ENCODE measurements at places on chromosomes 11 and 22.

- no peak for DNase-seq
Observed at GRCh38 chr22:50138041-50138440, 32.5 kb upstream of the PANX2 start.

- no peak for DNase-seq
Observed at GRCh38 chr22:22888571-22889353, 1.1 kb downstream of the IGLL5 start.

DNA sequence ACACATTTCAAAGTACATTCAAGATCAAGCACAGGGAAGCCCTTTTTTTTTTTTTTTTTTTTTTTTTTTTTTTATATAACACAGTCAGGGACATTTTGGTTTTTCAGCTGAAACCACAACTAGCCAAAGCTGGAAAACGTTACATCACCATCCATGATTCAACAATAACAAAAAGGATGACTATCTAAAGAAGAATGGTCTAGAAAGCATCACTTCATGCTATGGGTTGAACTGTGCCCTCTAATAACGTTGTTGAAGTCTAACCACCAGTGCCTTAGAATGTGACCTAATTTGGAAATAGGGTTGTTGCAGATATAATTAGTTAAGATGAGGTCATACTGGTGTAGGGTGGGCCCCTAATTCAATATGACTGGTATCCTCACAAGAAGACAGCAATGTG is 46.6 kb downstream of the MTMR2 start:
- no peak for DNase-seq

GRCh38 chr11:36376009-36376887 is 80.2 kb downstream of the PRR5L start:
- no peak for DNase-seq

GRCh38 chr22:46025225-46025972 is 48.4 kb upstream of the WNT7B start:
- no peak for DNase-seq

DNA sequence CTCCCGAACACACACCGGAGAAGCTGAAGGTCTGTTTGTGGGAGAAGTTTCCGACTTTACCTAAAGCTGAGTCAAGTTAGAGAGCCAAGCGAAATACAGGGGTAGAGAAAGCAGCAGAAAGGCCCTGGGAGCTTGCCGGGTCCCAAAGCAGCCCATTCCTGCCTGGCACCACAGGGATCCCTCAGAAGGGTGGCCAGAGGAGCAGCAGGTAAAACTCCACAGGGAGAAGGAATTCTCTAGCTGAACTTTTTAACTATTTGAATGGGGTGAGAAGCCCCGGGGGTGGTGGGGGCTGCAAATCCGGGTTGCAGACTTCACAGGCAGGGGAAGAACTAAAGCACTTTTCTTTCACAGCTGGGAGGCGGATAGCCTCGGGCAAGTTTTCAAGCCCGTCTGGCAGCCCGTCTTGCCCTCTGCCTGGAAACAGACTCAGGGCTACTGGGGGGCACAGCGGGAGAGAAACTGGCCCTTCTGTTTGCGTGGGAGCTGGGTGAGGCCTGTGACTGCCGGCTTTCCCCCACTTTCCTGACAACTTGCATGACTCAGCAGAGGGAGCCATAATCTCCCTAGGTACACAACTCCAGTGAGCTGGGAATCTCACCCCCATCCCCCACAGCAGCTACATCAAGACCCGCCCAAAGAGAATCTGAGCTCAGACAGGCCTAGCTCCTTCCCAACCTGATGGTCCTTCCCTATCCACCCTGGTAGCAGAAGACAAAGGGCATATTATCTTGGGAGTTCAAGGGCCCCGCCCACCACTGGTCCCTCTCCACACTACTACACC is 311.0 kb downstream of the SBF2 start:
- no peak for DNase-seq

GRCh38 chr11:79367844-79368243 is 73.0 kb downstream of the TENM4 start:
- no peak for DNase-seq

DNA sequence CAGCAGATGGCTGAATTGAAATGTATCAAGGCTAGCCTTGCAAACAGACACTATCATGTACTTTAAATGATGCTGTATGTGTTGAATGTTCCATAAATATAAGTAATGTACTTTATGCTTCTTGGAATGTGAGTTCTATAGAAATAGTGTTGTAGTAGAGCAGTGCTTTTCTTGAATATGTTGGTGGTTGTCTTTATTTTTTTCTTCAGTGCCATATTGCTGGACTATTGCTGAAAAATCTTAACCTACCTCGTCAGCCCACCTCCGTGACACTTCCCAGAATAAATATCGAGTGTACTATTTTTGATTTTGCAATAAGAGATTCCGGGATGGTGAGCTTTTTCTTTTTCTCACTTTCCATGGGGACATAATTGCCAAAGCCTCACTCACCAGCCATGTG is 153.9 kb downstream of the NAV2 start:
- DNase-seq, result no peak

- DNase-seq, result no peak
Observed at GRCh38 chr11:81005595-81005994, 1564.8 kb upstream of the TENM4 start.

DNA sequence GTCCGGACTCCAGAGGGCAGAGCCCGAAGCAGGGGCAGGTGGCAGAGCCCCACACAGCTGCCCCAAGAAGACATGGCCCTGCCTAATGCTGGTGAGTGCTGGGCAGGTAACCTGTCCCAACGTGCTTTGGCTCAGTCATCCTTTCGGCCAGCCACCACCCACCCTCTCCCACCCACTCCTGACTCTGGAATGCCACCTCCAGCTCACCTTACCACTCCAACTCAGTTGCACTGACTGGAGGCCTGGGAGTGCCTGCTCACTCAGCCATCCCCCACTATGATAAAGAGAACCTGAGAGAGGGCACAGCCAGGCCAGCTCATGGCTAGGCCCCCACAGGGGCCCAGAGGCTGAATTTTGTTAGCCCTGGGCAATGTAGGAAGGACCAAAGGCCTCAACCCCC is 53.8 kb upstream of the MPEG1 start:
- DNase-seq, result no peak

DNA sequence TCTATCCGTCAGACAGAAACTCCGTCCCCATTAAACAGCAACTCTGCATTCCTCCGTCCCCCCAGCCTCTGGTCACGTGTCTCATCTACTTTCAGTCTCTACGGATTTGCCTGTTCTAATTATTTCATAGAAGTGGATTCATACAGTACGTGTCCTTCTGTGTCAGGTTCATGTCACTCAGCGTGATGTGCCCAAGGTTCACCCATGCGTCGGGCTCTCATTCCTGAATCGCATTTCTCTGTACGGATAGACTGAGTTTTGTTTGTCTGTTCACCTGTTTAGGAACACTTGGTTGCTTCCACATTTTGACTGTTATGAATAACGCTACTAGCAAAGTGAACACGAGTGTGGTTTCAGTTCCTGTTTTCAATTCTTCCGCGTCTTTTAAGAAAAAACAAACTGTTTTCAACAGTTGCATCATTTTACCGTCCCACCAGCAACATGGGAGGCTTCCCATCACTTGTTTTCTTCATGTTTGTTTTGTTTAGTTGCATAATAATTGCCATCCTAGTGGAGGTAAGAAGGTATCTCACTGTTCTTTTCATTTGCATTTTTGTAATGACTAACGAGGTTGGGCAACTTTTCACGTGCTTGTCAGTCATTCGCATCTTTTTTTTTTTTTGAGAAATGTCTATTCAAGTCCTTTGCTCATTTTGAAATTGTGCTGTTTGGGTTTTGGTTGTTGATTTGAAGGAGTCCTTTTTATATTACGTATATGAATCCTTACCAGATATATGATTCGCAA is 8.9 kb upstream of the NLRP6 start:
- DNase-seq, result no peak

DNA sequence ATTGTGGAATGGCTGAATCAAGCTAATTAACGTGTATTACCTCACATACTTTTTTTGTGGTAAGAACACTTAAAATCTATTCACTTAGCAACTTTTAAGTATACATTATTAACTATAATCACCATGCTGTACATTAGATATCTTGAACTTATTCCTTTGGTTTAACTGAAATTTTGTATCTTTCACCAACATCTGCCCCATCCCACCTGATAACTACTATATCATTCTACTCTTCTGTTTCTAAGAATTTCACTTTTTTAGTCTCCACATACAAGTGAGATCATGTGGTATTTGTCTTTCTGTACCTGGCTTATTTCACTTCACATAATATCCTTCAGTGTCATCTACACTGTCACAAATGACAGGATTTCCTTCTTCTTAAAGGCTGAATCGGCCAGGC is 17.1 kb upstream of the VWA5A start:
- no peak for DNase-seq

GRCh38 chr11:95495706-95496105 is 264.7 kb upstream of the SESN3 start:
- DNase-seq, result no peak

DNA sequence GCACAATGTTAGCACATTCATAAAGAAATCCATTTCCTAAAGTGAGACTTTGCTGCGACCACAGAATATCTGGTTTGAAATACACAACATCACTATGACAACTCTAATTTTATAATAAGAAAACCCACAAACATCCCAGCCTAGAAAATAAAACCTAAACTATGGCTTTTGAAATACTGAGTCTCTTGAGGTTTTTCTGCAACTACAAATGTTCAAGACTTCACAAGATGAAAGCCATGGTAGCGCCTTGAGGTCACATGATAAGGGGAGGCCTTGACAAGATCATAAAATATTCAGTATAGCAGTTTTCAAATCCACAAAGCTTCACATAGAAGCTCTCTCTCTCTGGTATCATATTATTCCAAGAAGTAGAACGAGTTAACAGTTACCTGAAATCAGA is 126.8 kb downstream of the MPPED2 start:
- DNase-seq, result no peak

DNA sequence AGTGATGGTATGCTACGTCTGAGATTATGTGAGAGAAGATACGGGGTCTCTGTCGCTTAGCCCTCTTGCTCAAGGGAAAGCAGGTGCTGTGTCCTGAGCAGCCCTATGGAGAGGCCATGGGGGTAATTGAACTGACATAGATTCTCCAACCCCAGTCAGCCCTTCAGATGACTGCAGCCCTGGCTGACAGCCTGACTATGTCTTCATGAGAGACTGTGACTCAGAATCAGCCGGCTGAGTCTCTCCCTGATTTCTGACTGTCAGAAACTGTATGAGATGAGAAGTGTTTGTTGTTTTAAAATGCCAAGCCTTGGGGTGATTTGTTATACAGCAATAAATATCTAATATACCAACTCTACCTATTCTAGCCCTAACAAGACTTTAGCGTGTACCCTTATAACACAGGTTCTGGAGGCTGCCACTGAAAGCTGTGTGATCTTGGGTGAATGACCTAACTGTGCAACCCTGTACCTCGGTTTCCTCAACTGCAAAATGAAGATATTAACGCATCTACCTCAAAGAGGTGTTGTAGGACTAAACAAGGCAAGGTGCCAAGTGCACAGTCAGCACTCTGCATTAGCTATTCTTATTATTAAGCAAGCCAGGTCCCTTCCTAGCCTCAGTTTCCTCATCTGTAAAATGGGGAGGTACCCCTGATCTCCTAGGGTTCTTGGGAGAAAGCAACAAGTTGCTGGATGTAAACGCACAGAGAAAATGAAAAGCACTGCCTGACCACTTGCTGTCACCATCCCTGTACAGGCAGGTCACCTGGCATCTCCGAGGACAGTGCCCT is 24.9 kb downstream of the SLC43A1 start:
- DNase-seq, result no peak

DNA sequence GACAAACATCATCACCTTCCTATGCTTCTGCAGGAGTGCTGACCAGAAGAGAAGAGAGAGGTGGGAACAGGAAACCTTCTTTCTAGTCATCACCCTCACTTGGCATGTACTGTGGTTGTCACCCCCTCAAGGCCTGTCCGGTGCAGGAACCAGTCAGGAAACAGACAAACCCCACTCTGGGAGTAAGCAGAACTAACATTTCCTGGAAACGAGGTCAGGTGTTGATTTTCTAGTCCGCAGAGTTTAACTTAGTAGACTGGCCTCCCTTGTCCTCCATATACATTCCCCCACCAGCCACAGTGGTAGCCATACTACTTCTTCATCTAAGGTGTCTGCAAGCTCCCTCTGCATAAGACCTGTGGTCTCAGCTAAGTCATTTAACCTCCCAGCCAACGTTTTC is 80.7 kb upstream of the NCAM1 start:
- no peak for DNase-seq

- DNase-seq, result no peak
Observed at GRCh38 chr11:106493751-106494150, 416.3 kb downstream of the AASDHPPT start.

GRCh38 chr11:73872749-73873357 is 3.8 kb downstream of the COA4 start:
- DNase-seq, result no peak

- no peak for DNase-seq
Observed at GRCh38 chr22:30827646-30828045, 133.0 kb downstream of the OSBP2 start.

- DNase-seq, result no peak
Observed at GRCh38 chr11:61616434-61616833, 35.6 kb upstream of the SYT7 start.

GRCh38 chr11:107780136-107780535 is 68.3 kb upstream of the SLN start:
- no peak for DNase-seq

DNA sequence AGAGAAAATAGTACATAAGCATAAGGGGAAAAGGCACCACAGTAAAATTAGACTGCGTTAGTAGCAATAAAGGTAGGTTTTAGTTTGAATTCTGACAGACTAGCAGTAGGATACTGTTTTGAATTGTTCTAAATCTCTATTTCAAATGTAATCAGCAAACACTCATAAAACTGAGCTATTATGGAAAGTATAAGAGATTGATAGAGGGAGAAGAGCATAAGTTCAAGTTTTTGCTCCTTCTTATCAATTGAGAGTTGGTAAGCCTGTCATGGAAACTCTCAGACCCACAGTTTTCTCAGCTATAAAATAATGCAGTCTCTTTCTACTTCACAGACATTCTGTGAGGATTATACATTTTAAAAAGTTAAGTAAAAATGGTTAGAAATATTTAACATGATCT is 840.2 kb upstream of the CNTN5 start:
- no peak for DNase-seq

DNA sequence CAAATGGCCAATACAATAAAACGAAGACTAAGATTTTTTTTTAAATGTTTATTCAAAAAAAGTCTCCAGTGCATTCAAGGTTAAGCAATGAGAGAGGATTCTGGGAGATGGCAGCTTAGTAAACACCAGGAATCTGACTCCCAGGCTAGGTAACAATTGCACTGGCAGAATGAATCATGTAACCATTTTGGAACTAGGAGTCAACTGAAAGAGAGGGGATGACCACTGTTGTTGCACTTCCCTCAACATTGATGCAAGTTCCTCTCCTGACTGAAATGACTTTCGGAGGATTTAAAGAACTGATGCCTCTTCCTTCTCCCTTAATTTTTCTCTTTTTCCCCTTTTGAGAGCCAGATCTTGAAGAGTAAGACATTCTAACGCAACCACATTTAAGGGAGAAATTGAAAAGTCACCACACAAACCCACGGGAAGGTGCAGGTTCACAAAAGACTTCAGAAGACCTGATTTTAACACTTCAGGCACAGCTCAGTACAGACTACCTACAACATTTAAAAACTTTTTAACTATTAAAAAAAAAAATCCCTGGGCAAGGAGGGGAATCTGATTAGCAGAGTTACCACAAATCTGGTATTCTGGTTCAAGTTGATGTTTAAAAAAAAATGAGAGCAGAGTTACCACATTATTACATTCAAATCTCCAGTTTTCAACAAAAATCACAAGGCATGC is 56.8 kb downstream of the FCHSD2 start:
- DNase-seq, result no peak

GRCh38 chr11:60970890-60971289 is 590 bp upstream of the CD6 start:
- DNase-seq, result no peak
